ENCODE measurements at places on chromosomes 5 and 9.

GRCh38 chr9:116951588-116952435 is 264.7 kb downstream of the TRIM32 start:
- DNase-seq: no peak

DNA sequence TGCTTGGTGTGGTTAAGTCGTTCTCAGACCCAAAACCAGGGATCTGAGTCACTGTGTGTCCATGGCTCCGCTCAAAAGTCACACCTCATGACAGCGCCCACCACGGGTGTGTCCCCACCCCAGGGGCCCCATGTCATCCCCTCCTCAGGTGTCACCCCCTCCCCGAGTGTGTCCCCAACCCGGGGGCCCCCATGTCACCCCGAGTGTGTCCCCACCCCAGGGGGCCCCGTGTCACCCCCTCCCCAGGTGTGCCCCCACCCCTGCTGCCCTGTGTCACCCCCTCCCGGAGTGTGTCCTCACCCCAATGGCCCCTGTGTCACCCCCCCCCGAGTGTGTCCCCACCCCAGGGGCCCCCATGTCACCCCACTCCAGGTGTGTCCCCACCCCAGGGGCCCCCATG is 5.1 kb downstream of the LRRC14B start:
- DNase-seq: no peak

DNA sequence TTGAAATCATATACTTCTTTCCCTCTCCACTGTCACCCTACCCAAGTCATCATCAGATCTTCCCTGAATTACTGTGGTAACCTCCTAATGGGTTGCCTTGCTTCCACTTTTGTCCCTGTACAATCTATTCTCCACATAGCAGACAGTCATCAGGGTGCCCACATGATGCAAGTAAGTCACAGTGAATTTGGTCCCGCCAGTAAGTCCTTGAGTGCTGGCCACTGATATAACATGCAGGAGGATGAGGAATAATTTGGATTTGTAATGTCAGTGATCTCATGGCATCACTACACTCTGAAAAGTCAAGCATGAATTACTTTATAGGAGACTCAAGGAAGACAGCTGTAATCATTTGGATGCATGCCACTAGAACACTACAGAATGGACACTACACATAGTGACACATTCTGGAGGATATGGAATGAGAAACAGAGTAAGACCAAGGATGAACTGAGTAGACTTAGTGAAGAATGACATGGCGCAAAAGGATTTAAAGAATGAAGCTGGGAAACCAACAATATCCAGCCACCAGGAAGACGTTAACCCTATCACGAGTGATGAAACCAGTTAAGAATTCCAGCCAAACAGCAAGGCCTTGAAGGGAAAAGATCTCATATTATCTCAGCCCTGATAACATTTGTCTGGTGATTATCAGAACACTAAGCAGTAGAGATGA is 28.6 kb downstream of the MARCHF3 start:
- DNase-seq: peak; percentile 77

DNA sequence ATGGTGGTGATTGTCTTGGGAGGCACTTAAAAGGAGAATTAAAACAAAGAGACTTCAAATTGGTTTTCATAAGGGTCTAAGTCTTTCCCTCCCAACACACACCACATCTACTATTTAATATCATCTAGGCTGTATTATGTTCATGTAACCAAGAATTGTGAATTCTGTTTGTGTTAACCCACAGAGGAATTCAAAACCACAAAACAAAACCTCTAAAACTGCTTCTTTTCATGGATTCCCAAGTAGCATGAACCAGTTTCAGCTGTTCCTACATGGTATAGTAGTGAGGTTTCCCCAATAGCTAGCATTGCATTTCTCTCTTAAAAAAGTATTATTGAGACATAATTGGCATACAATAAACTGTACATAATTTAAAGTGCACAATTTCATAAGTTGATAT is 283.8 kb downstream of the CD180 start:
- no peak for DNase-seq

DNA sequence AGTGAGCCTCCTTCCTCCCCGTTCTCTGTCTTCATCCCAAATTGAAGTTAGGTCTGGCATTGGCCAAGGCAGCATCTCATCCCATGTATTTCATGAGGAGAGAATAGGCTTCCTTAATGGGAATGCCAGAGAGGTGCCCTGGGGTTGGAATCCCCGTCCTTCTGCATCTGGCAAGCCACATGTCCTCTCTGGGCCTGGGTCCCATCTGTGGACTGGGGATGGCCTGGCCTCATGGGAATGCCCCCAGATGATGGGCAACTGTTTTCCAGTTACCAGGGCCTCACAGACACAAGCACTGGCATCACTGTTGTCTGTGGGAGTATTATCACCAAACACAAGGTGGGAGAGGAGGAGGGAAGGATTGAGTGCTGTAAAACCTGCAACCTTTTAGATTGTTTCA is 153.9 kb downstream of the FSTL4 start:
- no peak for DNase-seq

DNA sequence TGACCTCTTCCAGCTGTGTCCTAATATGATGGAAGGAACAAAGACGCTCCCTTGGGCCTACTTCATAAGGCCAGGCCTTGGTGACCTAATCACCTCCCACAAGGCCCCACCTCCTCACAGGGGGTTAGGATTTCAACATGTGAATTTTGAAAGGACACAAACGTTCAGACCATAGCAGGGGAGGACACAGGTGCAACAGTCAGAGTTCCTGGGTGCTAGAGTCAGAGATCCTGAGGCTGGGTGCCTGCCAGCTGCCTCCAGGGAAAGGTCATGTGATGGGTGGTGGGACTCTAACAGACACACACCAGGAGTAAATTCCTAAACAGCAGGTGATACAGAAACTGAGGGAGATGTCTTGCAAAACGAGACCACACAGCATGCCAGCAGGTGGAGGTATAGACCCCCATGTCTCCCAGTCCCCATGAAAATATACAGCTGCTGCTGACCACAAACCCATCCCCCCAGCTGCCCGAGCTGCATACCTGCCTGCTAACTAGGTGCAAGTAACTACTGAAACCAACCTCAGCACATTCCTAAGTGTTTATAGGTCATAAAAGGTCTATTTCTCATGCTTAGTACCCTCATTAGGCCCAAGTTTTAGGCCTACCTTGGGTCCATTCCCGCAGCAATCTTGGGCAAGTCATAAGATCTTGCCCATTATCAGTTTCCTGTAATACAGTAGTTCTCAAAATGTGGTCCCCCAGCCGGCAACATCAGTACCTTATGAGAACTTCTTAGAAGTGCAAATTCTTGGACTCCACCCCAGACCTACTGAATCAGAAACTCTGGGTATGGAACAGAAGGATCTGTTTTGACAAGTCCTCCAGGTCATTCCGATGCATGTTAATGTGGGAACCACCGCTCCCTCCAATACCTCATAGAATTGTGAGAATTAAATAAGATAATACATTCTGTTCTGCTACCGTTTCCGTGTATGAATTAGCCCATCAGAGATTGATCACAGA is 245.3 kb downstream of the ENC1 start:
- DNase-seq: no peak

GRCh38 chr5:142748568-142749249 is 21.5 kb upstream of the ARHGAP26 start:
- no peak for DNase-seq

Measured in SW 1271 (cell line).